ENCODE measurements at places on chromosomes 5 and 9.

- no peak for DNase-seq
Measured at GRCh38 chr5:43638546-43638945, 35.6 kb downstream of the NNT start.

GRCh38 chr5:41770799-41771198 is 99.4 kb downstream of the OXCT1 start:
- no peak for DNase-seq

GRCh38 chr5:135453613-135454012 is 1.5 kb upstream of the TIFAB start:
- DNase-seq: no peak

GRCh38 chr5:72559866-72560766 is 52.9 kb upstream of the ZNF366 start:
- no peak for DNase-seq

DNA sequence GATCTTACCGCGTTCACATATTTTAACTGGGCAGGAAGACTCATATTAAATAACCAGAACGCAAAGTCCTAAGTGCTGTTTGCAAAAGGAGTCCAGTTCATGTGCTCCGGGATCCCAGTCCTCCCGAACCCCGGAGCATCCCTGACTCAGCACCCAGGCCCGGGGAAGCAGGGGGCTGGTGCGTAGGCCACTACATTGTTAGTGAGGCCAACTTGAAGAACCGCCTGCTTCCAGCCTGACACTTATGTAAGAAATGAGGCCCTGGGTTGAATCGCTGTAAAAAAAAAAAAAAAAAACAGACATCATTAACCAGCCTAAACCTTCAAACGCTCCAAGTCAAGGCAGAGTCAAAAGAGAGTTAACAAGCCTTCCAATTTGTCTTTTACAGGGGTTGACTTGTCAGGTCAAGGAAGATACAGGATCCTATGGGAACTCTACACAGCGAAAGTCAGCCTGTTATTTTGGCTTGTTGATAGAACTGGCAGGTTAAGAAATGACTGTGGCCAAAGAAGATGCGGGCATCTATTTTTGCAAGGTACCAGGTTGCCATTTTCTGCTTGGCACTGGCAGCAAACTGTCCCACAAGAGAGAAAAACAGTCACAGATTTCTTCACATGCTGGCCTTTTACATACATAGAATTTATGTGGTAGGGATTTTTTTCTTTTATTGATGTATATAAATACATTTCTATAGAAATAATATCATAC is 93.3 kb downstream of the ACTL7B start:
- no peak for DNase-seq

DNA sequence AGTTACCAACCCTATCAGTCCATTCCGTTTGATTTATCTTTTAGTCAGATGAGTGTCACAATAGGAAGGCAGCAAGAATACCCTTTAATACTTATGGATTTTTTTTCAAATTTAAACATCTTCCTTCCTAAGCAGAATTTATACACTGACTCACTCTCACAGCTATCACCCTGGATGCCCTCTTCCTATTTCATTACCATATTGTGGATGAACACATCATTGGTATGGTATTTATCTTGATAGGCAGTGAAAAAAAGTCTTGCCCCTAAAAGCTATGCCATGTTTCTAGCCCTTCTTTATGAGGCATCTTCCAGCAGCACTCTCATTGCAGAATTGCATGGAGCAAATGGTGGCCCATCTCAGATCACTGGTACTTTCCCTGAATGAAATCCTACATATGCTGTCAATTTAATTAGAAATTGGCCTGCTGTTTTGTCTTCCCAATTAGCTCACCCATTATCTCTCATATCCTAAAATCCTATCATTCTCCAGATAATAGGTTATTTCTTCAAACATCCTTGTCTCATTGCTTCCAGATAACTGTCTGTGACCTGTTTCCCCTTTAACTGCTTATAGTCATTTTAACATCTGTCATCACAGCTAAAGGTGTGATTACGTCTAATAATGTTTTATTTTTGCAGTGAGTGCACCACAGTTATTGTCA is 433.5 kb upstream of the POU5F2 start:
- DNase-seq: no peak

GRCh38 chr9:92266486-92266885 is 27.0 kb downstream of the IARS1 start:
- DNase-seq: no peak
